ENCODE measurements at places on chromosomes 1 and 21.

DNA sequence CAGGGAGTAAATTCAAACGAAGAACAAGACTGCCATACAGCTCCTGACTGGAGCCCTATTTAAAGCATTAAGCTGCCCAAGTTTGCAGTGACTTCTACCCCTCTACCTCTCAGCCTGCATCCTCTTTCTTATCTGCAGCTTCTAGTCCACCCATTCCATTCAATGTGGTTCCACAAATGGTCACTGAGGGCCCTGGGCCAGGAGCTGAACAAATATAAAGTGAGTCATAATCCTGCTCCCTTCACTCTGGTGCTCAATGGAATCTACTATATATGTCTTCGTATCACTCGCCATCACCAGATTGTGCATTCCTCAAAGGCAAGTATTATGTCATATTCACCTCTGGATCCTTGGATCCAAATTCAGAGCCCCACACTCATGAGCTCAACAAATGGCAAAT is 398.7 kb downstream of the BRINP2 start:
- DNase-seq: no peak

DNA sequence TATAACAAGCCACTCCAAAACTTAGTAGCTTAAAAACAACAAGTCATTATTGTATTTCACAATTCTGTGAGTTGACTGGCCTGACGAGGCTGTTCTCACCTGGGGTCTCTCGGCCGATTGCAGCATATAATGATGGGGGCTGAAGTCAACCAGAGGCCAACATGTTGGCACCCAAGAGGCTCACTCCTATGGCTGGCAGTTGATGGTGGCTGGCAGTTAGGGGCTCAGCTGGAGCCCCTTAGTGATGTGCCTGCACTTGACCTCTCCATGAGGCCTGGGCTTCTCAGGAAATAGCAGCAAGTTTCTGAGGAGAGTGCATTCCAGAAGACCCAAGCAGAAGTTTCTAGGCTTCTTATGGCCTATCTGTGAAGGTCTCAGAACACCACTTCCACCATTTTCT is 459.4 kb downstream of the NPHP4 start:
- no peak for DNase-seq

DNA sequence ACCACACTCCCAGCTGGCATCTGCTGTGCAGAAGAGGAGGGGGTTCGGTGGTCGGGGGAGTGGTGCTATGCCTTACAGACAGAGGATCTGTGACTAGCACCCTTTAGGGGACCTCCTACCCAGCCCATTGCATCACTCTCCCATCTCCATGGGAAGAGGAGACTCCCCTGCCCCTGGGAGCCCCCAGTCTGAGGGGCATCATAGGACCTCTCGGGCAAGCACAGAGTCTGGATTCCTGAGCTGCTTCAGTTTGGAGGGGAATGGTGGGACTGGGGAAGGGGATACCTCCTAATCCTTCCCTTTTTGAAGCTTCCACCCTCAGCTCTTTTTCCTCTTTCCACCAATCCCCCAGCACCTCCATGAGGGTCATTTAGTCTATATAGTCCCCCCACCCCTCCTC is 1.4 kb downstream of the INSRR start:
- DNase-seq: no peak

DNA sequence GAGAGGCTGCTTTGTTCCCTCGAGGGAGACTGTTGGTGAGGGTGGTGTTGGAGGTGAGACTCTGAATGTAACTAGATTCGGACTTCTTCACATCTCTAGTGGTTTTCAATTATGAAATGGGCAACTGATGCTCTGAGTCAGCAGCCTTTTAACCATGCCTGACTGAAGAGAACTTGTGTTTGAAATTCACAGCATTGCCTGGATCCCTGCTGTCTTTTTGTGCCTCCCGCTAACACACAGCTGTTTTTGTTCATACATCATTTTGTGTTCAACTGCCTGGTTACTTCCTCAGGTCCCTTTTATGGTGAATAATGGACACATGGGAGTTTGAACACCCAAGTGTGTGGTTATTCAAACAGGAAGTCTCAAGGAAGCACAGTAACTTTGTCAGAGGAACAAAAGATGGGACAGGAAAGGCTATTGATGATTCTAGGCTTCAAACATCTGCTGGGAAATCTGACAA is 16.8 kb downstream of the LAMC1 start:
- DNase-seq: no peak

DNA sequence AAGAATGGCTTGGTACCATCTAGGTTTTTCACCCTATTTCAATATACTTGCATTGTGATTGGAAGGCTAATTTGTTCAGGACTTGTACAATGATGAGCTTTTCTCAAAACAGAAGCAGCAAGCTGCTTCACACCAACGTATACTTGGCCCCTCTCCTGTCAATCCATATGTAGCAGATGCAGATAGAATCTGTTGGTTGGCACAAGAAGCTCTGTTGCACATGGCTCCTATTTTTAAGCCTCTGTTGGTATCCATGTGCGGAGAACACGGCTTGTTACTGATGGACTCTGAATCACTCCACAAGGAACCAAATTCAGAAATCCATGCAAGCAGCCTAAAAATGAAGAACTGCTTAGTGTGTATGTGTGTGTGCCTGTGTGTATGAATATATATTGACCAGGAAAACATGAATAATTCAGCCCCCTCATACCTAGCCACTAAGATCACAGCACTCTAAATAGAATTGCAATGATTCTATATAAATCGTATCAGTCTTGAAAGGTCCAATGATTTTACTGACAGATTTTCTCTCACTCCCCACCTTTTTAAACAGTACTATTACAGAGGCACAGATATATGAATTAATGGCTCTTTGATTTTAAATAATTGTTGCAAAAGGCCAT is 258.4 kb upstream of the DPYD start:
- DNase-seq: no peak

- peak; percentile 16 for DNase-seq
Measured at GRCh38 chr1:201190624-201191051, at the start of gene IGFN1. TSS of gene IGFN1 (plus strand) at chr1:201190824. CDS start at chr1:201193294, 2,470 bp downstream.

- no peak for DNase-seq
Measured at GRCh38 chr1:236627727-236628408, 23.6 kb upstream of the HEATR1 start.

DNA sequence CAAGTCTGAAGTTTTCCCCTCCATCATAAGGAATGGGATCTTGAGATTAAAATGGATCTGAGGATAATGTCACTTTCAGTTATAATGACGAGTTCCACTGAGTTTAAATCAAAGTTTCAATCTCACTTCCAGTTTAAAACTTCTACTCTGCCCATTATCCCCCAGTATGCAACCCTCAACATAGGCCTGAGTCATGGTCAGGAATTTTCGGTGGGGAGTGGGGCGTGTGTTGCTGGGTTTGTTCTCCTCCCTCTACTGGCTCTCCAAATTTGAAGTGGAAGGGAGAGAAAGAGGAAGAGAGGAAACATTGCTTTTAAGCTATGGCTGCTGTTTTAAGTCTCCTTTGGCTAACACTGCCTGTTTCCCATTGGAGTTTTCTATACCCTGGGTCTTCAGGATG is 152.9 kb downstream of the TM2D1 start:
- no peak for DNase-seq

GRCh38 chr1:25657883-25658760 is 41.5 kb downstream of the MAN1C1 start:
- no peak for DNase-seq

DNA sequence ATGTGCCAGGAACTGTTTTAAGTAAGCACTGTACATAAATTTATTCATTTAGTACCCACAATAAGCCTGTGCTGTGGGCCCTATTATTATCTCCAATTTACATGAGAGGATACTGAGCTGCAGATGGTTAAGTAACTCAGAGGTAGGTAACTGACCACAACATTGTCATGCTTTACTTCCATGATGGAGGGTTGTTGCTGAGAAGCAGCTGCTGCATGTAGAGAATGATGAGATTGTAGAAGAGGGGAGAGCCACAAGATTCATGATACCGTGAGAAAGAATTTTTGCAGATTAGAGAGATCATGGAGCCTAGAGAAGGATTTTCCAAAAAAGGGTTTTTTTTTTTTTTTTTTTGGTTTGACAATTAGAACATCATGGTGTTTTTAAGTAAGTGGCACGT is 313.1 kb downstream of the PTBP2 start:
- no peak for DNase-seq

- DNase-seq: no peak
Measured at GRCh38 chr1:191405417-191405816, 752.8 kb upstream of the RGS18 start.

DNA sequence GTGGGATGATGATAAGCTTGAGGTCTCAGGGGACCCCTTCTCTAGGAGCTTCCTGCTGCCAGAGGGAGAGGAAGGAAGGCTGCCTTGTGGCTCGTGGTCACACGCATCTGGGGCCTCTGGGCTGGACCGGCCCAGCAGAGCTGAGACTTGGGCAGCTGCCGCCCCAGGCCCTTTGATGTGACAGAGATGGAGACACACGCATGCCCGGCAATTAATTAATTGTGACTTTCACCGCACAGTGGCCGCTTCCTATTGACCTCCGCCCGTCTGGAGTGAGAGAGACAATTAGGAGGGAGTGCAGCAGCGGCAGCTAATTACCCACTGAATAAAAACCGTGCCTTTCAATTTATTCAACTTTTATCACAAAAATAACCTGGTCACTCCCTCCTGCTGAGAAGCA is 16.6 kb upstream of the C1QA start:
- DNase-seq: no peak

- DNase-seq: peak; percentile 88
Measured at GRCh38 chr1:9835758-9836631, 12.2 kb upstream of the CLSTN1 start.

GRCh38 chr1:161473348-161473747 is 31.9 kb upstream of the FCGR2A start:
- DNase-seq: peak; percentile 16

DNA sequence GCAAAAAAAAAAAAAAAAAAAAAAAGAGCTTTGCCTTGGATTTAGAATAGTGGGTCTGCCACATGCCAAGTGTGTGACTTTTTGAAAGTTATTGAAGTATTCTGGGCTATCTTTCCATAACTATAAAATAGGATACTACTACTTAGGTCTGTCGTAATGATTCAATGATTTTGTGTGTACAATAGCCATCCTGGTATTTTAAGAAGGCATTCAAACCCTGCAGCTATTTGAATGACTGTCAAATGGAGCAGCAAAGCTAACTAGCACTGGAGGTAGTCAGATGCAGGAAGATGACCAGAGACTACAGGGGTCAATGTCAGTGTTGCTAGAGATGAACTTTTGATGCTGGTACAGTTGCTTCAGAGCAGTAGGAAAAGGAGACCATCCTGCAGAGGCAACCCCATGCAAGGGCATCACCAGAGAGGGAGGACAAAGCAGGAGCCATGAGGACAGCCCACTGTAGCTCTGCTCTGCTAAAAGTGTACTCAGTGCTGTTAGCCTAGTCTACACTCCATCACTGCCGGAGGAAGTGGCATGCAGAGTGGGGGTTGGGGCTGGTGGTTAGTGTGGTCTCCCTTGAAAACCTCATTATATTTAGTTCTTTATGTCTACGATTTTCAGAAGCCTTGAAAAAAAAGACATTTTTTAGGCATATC is 29.0 kb downstream of the DUSP10 start:
- DNase-seq: no peak

DNA sequence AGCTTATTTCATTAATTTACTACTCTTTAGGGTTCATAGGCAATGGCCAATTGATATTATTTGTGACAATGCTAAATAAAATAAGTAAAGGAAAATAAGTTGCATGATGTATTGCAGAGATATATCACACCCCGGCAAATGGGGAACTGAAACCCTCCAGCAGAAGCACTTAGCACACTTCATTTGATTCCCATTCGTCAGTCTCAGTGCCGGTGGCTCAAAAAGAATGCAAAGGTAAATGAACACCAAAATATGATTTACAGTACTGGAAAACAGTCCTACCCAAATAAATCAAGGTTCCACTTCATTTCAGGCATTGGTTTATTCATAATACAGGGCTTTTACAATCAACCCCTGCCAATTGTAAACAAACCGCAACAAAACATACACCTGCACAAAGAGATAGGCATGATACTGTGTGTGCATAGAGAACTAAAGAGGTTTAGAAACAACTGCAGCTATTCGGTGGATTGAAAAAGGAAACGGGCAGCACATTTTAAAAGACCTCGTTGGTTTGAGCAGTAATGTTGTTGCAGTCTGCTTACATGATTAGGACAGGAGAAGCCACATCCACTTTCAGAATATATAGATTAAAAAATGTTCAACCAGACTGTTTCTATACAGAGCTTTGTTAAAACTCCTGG is 1019.2 kb downstream of the TTLL7 start:
- peak; percentile 81 for DNase-seq

All from NCI-H1105 treated with DMSO at 0.1 percent for 48 hours (cell line).